ENCODE measurements at places on chromosomes 12 and 14. TPM values are rescaled to one million over a fixed set of nuclear protein-coding genes. Genes with fewer than 3 reads are reported as not detected.

GRCh38 chr12:53975064-53975471 lies 314 bp upstream of the HOTAIR start:
- no peak for DNase-seq

The GATC gene
- total RNA-seq = 15.8 TPM

The AKAP6 gene
- total RNA-seq = 115 TPM

The LUM gene
- 253 TPM for total RNA-seq

The DUSP6 gene
- total RNA-seq = 23.5 TPM

GRCh38 chr14:90603336-90603735 lies 206.5 kb downstream of the CALM1 start:
- no peak for DNase-seq

The BATF gene
- not detected for total RNA-seq

- no peak for DNase-seq
Measured at GRCh38 chr14:66645716-66646115, 137.8 kb downstream of the GPHN start.

DNA sequence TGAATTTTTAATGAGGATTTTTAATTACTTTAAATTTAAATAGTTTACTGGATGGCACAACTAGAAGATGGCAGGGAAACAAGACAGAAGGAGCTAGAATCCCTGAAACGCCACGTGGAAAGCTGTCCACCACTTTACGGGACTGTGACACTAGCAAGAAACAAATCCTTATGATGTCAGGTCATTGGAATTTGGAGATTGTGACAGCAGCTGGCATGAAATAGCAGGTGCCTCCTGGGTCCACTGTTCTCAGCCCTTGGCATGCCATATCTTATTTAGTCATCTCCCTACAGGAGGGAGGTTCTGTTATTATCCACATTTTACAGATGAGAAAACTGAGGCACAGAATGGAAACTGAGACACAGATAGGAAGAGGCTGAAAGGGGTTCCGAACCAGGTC lies 113.8 kb downstream of the BCL11B start:
- no peak for DNase-seq

- peak; percentile 81 for DNase-seq
Measured at GRCh38 chr14:24310646-24311604, at the start of gene LTB4R. LTB4R (plus strand) TSS chr14:24311502; CDS start chr14:24315652, 4,150 bp downstream.

DNA sequence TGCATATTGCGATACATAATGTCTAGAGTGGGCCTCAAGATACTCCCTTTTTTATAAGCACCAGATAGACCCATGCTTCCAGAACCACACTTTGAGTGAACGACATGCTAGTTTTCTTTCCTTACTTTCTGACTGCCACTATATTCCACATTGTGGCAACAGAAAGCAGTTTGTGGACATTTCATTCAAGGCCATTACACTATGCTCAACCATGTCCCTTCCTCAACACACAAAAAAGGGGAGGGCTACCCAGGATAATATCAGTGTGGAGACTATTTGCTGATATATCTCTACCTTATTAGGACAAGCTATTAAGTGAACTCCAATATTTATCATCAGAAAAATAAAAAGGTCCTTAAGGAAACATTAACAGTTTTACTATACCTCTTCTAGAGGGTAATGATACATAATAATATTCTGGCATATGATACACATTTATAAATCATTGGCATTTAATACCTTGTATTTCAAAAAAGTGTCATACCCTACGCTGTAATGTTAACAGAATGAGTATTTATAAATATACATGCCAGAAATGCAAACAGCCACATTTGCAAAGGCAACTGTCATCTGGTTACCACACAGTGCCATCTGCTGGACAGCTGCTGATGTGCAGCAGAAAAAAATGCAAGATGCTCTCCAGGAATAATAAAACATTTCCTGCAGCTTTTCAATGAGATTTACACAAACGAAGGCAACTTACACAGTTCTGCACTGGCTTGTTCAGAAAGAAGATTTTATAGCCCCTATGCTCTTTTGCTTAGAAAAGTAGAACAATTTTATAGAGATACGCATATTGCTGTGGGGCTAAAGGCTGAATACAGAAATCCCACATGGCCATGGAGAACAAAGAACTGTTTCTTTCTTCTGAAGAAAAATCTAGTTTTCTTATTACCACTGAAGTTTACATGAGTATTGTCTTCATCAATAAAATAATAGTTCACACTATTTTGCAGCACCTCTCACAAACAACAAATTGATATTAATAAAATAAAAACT lies 182.2 kb upstream of the GRIP1 start:
- peak; percentile 41 for DNase-seq

The EIF2B2 gene
- 37.4 TPM for total RNA-seq

The CEP170B gene
- 11.5 TPM for total RNA-seq

- no peak for DNase-seq
Measured at GRCh38 chr14:51369814-51370213, 129.8 kb downstream of the TMX1 start.

DNA sequence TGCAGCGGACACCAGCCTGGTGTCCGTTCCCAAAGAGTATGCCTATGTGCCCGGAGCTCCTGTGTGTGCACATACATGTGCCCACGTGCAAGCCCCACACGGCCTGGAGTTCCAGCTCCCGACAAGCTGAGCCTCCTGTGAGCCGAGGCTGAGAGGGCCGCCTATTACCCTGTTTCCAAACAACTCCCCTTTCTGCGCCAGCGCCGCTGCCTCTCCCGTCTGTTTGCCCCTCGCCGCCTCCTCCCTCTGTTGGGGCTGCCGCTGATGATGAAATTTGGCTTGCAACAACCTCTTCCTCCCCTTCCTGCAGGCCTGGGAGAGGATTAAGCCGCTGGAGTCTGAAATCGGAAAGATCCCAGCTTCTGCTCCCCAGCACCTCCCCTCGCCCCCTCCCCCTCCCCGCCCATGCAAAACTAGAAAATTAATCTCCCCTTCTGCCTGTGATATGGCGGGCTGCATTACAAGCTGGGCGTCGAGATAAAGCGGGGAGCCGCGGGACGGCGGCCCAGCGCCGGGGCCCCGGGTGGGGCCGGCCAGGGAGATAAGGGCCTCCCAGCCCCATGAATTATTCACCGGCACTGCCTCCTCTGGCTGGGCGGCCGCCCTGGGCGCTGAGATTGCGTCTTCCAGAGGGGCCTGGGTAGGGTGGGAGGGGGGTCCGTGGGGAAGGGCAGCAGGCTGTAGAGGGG lies 6.8 kb upstream of the ASIC1 start:
- peak; percentile 93 for DNase-seq

DNA sequence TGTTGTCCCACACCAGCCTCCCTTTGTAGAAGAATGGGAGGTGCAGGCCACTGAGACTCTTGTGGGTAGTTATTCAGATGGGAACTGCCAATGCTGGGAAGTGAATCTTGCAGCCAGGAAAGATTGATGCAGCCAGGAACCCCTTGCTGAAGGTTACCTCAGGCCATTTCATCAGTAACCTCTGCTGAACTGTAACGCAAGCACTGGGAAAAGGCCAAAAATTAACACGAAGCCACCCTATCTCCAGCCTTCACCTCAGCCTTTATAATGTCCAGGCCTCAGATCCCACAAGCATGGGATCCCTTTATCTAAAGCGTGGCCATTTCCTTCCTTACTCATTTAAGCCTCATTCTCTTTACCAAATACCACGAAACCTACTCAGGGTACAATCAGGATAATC lies 211.1 kb downstream of the SPTSSA start:
- DNase-seq = no peak
